ENCODE measurements at places on chromosomes 3 and 15.
A peak's percentile ranks its signal among the peaks of the same experiment; 100 is the strongest.

DNA sequence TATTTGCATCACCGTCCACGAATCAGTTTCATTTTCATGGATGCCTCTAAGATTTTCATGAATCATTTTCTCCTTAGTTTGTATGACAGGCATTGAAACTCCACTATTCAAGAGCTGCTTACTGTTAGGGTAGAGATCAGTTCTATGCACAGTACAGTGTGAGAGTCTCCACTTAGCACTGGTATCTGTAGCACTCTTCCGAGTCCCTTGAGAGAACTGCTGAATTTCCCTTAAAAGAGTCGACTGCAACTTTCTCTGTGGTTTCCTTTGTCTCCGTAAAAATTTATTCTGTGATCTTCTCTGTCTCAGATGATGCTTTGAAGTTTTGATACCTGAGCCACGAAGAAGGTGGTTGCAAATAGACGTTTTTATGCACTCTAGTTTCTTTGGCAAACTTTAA is 14.8 kb downstream of the GTPBP8 start:
- DNase-seq: no peak

- no peak for DNase-seq
Measured at GRCh38 chr3:190568036-190568435, 54.2 kb downstream of the IL1RAP start.

DNA sequence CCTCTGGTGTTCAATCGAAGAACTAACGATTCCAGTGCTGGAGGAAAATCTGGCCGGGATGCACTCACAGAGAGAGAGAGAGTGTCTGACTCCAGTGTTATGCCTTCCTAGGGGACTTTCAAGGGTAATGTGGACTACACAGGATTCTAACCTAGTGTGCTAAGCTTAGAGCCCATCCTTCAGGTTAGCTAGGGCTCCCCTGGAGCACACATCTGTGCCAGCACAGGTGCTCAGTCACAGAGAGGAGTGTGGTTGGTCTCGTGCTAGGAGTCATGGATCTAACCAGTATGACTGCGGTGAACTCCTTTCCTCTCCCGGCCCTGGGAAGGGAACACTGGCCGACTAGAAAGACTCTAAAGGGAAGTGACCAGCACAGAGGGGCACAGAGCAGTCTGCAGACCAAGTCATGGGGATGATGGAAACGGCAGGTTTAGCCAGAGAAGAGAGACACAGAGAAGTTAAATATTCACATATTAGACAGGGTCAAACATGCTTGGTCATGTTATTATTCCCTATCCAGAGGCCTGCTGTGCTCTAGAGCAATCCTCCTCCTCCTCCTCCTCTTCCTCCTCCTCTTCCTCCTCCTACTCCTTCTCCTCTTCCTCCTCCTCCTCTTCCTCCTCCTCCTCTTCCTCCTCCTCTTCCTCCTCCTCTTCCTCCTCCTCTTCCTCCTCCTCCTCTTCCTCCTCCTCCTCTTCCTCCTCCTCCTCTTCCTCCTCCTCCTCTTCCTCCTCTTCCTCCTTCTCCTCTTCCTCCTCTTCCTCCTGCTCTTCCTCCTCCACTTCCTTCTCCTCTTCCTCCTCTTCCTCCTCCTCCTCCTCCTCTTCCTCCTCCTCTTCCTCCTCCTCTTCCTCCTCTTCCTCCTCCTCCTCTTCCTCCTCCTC is 280.3 kb downstream of the XXYLT1 start:
- no peak for DNase-seq

- DNase-seq: no peak
Measured at GRCh38 chr3:43369404-43370292, 83.3 kb downstream of the SNRK start.

GRCh38 chr15:29866337-29866736 is 44.1 kb upstream of the TJP1 start:
- DNase-seq: no peak

DNA sequence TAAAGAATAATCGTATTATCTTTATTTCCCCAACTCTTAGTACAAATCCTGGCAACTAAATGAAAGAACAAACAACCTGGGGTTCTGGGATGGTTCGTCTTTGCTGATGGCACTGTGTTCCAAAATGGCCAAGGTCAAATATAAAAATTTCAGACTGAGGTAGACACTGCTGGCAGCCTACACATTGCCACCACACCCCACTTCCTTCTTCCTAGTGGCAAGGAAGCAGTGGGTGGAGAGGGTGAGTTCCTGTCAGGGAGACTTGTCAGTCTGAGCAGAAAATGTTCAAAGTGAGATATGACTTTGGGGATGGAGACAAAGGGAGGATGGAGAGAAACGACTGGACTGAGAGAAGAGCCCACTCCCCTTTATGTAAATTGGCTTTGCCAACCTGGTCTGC is 69.6 kb downstream of the LMCD1 start:
- DNase-seq: peak; percentile 18

GRCh38 chr3:75061806-75062205 is 447.3 kb upstream of the CNTN3 start:
- DNase-seq: no peak

DNA sequence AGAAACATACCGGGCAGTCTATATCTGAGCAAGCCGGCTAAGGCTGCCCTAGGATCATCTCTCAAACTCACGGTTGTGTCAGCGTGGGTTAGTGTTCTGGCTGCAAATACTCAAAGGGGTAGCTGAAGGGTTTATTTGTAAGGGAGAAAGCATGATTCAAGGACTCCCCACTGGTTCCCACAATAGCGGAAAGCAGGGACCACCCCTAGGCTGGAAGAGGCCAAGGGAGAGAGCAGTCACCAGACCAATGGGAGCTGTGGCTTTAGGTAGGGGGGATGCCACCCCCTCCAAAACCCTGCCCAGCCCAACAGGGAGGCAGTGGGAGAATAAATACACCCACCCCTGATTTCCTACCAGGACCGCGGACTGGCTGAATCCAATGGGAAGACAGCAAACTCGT is 7.3 kb upstream of the LMCD1 start:
- no peak for DNase-seq
